ENCODE measurements at places on chromosomes 1 and 21.

- DNase-seq = no peak
Measured at GRCh38 chr1:231803353-231803752, 176.8 kb downstream of the DISC1 start.

DNA sequence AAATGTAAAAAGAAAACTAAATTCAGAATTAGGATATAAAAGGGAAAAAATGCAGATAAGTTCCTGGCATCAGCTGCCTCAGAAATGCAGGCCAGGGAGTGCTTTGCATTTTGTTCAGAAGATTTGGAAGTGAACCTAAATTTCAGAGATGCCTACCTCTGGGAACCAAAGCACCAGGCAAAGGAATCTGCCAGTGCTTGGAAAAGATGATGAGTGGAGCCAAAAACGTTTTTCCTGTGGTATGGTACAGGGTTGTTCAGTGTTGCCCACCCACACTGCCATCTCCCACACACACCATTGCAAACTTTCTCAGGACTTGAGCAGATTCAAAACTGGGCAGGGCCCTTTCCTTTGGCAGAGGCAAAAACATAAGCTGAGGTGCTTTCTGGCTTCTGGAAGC is 349.5 kb downstream of the TGFB2 start:
- DNase-seq = no peak

DNA sequence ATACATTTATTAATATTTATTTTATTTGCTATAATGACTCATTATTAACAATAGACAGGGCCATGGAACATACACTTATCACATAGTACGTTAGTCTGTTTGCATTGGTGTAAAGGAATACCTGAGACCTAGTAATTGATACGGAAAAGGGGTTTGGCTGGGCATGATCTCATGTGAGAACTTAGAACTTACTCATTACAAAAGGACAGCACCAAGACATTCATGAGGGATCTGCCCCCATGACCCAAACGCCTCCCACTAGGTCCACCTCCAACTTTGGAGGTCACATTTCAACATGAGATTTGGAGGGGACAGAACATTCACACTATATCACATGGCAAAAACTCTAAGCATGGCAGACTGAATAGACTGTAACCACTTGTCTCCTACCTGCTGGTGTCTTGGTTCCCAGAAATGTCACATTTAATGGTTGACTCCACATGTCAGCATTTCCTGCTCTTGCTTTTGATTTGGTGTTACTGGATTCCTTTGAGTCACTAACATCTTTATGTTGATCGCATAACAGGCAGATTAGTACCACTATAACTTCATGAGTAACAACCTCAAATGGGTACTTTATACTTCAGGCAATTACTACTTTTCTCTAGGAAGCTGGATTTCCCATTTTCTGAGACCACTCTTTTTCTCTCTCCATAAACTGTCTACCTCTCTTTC is 3.5 kb upstream of the C1orf116 start:
- no peak for DNase-seq

DNA sequence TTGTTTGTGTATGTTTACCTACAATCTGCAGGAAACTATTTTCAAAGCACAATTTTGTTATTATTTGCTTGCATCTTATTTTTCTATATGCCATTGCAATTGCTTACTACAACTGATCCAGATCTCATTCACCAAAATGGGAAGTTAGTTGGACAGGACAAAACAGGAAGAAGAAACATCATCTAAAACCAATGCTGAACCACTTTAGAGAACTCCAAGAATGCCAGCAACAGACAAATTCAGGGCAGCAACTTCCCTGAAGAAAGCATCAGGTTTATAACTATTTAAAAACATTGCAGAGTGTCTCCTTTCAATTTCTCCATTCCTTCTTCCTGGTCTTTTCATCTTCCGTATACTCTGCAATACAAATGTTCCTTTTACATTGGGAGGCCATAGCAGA is 82.4 kb upstream of the SMYD2 start:
- DNase-seq = no peak

GRCh38 chr1:9242338-9242969 is 7.9 kb downstream of the H6PD start:
- no peak for DNase-seq

DNA sequence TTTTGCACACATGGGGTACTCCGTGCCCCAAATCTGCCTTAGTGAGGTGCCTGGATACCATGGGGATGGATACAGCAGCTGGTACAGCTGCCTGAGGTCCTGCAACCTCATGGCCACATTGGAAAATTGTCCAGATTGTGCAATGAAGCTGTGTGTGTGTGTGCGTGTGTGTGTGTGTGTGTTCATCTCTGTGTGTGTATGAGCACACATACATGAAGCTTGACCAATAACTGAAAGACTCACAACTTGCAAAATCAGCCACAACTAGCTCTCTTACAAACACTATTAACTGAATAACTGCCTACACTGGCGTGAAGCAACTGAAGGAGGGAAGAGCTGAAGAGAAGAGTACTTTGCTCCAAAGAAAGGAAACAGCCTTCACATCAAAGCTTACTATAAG is 78.1 kb downstream of the ERG start:
- DNase-seq = no peak

DNA sequence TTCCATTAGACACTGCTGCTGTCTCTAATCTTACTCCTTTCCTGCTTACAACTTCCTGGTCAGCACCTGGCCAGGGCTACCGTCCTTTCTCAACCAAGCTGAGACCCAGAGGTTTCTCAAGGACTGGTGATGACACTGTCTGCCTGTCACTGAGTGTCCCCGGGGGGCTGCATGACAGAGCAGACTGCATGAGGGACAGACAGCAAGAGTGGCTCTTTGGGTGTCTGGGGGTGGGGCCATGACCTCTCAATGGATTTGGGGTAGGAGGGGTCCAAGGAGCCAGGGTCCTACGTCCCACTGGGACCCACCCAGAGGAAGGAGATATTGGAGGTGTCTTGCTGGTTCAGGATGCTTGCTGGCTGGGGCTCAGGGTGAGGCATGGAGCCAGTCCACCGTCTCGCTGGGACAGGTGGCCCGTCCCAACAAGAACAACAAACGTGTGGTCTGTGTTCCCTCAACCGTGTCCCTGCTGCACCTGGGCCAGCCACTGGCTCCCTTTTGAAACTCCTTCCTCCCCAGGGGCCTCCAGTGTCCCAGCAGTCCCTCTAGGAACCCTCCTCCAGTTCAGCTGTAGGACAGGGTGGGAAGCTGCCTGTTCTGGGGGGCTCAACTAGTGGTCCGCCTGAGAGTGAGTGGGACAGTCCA is 344.6 kb upstream of the AJAP1 start:
- DNase-seq = no peak

DNA sequence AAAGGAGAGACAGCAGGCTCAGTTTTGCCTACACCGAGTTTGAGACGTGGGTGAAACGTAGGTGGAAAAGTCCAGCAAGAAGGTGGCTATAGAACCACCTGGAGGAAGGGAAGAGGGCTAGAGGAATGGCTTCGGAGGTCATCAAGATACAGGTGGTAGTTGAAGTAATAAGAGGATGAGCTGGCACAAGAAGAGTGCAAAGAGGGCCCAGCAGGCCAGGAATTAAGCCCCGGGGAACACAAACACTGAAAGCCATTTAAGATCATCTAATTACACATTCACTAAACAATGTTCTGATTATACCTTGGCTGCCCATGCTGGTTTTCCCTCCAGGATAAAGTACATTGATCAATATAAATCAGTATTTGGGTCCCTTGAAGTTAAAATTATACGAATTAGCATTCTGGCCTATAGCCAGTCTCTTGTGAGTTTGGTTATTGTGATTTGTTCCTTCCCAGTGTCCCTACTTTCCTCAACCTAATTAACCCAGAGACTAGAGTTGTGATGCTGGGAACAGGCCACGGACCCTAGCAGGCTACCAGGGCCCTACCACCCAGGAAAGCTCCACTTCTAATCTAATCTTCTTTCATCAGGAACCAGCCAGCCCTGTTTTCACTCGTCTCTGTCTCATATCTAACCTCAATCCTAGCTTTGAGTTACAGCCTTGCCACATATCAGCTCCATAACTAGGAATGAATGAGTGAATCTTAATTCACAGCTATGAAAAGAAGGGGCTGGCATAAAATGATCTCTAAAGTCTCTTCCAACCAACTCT is 26.4 kb upstream of the PPP1R15B start:
- DNase-seq = no peak

DNA sequence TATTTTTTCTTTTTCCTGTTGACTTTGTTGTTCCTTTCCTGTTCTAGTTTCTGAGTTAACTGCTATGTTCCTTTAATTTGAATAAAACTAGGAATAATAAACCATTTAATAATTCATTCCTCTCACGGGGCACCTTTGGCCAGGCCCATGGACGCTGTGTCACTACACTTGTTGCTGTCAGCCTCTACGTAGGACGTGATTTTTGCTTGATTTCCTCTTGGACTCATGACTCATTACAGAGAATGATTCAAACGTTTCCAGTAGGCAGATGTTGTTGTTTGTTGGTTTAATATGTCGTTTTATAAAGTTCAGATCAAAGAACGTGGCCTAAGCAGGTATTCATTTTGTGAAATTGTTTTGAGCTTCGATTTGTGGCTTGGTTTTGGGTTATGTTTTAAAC is 9.1 kb upstream of the SLC19A1 start:
- DNase-seq = no peak

- no peak for DNase-seq
Measured at GRCh38 chr1:50542362-50542761, 119.1 kb upstream of the DMRTA2 start.

DNA sequence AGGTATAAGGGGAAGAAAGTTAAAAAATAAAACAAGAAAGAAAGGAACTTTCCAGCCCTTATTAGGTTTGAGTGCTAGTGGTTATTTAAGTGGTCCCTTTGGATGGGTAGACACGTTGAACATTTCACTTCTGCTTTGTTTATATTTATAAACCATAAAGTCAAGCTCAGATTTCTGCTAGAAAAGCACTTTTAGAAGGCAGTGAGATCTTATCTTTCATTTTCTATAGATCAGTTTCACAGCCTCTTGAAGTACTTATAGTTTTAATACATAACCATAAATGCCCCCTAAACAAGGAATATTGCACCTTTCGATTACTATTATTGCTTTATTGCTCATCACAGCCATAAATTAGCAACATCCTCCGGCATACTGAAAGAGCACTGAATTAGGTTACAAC is 446.8 kb upstream of the PLXNA2 start:
- no peak for DNase-seq
